ENCODE measurements at places on chromosomes 5 and 9.

DNA sequence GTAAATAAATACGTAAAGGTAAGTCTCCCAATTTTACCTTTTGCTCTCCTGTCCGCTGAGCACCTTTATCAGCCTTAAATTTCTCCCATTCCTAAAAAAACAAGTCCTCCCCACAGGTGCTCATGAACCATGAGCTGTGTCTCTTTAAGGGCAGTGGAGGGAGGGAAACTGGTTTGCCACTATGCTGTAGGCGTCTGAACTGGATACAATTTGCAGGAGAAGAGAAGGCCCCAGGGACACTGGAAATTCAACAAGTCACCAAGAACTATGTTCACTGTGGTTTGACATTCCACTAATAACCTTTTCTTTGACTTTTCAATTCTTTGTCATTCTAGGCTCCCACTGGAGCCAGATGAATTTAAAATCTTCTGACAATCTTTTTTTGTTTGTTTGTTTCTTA, 72.2 kb downstream of the LHFPL2 start:
- no peak for DNase-seq

GRCh38 chr5:172733131-172733973, 37.6 kb downstream of the DUSP1 start:
- peak; percentile 85 for DNase-seq

GRCh38 chr5:169637085-169637548, at the start of gene DOCK2:
DOCK2 (plus strand) TSS chr5:169637275; CDS start chr5:169637327, 52 bp downstream.
- no peak for DNase-seq

DNA sequence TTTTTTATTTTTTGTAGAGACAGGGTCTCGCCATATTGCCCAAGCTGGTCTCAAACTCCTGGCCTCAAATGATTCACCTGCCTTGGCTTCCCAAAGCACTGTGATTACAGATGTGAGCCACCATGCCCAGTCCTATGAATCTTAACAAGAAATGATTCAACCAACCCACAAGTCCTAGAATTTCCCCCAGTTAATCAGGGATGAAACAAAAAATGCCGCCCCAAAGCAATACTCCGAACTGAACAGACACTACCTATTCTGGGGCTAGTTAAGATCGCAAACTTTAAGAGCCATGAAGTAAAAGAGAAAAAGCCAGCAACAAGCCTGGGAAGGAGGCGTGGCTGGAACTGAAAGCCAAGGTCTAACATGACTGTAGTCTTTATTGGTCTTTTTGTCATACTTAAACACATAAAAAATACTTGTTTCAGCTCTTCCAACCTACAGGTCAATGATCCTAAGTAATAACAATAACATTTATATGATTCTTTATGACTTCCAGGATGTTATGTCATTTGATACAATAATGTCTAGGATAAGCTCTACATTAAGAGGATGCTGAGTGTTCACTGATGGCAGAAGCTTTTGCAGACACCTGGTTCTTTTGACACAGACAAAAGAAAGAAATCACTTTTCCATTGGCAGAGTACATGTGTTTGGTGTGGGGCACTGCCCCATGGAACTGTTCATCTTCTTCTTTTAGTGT, 361.1 kb upstream of the TLE4 start:
- DNase-seq: no peak

DNA sequence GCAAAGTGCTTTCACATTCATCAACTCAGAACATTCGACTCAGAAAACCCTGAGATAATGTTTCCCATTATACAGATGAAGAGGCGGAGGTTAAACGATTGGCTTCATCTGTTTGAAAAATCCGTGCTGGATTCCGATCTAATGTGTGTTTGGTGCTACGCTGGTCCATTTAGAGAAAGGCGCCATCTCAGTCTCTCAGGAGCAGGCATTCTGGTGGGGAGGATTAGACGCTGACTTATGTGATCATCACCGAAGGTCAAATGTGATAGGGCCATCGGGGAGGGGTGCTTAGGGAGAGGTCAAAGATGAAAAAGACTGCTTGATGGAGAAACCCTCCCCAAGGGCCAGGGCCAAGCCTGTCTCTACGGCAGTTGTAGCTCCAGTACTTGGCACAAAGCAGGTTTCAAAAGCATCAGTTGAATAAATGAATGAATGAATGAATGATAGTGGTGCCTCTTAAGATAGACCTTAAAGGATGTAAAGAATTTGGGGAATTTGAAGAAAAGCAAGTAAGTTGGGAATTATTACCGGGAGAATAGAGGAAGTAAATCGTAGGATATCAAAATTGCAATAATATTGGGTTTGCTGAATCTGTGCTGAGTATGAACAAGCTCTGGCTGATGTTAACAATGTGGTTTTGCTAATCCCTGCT, 160.6 kb upstream of the SHB start:
- DNase-seq: no peak

DNA sequence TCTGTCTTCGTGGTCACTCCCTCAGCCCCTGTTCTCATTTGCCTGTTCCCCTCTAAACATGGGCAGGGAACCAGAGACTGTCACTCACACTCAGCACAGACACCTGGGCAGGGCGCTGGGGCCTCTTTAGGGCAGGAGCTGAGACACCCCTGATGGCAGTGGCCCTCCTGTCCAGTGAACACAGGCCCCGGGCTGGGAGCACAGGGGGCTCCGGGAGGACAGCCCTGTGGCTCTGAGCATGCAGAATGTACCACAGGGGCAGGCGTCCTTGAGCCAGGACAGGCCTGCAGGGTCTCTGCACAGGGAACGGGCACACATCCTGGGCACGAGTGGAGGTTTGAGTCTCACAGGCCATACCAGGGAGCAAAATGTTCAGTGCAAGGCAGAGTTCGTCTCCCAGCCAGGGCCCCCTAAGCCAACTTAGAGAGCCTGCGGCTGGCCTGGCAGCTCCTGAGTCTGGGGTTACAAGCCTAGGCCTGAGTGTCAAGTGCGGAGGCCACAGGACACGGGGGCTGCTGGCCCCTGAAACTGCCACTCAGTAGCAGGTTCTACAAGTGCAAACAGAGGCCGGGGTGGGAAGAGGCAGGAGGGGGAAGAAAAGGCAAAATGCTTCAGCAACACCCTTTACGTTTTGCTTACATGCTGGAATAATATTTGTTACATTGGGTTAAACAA, 55.9 kb upstream of the NKD2 start:
- no peak for DNase-seq

GRCh38 chr9:133876144-133876543, 116.0 kb downstream of the VAV2 start:
- peak; percentile 81 for DNase-seq

DNA sequence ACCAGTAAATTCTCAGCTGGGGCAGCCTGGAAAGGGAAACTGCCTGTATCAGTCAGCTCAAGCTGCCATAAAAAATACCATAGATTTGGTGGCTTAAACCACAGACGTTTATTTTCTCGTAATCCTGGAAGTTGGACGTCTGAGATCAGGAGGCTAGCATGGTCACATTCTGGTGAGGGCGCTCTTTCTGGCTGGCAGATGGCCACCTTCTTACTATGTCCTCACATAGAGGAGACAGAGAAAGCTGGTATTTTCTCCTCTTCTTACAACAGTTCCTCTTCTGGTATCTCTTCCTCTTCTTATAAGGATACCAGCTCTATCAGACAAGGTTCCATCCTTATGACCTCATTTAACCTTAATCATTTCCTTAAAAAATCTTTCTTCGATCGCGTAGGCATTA, 50.5 kb upstream of the RFX3 start:
- no peak for DNase-seq

Measured in ELF-1 (cell line).